ENCODE measurements at places on chromosomes 16 and 17.

GRCh38 chr17:7191571-7192270 is 12.6 kb upstream of the ASGR1 start:
- DNase-seq: no peak

GRCh38 chr17:77281904-77282367 is 141.2 kb downstream of the SEC14L1 start:
- no peak for DNase-seq

DNA sequence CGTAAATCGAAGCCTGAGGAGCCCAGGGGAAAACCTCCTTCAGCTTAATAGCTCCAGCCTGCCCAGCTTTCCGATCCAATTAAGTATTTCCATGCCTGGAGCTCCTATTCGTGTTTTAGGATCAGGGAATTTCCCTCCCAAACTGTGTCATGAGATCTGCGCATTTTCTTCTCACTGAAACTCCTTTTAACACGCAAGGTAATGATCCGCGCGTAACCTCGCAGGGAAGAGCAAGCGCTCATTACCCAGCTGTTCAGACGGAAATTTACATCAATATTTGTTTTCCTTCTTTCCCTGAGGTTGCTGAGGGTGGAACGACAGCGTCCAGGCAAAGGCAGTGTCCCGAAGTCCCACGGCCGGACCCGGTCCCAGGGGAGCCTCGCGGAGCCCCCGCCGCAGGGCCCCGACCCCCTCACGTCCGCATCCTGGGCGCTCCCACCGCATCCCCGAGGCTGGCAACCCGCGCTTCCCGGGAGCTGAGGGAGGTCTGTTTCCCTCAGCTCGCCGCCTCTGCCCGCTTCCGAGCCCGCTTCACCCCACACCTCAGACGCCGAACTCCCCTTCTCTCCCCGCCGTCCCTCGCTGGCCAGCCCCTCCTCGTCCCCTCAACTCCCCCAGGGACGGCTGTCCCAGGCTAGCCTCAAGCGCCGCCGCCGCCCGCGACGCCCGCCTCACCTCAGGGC is 415 bp downstream of the ABCA5 start:
- peak; percentile 5 for DNase-seq

- no peak for DNase-seq
Observed at GRCh38 chr17:46028374-46028773, 29.3 kb downstream of the STH start.
